ENCODE measurements at places on chromosomes 3 and 15.

DNA sequence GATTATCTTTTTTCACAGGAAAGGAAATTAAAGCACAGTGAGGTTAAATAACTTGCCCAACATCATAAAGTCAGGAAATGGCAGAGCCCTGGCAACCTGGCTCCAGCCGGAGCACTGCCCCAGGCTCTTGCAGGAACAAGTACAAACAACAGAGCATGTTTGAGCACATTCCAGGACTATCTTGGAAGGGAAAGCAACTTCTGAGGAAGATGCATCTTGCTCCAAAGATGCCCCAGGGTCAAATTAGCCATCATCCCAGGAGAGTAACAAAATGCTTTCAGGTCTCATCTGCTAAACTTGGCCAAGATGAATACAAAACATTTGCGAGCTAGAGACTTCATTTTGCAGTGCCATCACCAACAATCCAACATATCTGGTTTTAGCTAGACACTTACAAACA lies 162.4 kb upstream of the LRRN1 start:
- DNase-seq, result no peak

DNA sequence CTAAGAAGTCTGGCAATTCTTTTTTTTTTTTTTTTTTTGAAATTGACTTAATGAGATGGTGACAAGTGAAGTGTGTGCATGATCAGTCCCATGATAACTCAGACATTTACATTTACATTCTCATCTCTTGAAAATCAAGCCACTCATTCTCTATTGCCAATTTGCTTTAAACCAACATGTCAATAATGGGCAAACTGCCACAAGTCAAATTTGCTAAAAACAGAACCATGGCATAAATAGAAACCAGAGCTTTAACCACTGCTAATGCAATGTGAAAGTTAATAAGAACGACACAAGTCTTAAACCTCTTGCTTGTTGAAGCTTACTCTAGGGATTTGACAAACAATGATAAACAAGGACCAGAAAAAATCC lies 12.0 kb upstream of the COL8A1 start:
- no peak for DNase-seq

DNA sequence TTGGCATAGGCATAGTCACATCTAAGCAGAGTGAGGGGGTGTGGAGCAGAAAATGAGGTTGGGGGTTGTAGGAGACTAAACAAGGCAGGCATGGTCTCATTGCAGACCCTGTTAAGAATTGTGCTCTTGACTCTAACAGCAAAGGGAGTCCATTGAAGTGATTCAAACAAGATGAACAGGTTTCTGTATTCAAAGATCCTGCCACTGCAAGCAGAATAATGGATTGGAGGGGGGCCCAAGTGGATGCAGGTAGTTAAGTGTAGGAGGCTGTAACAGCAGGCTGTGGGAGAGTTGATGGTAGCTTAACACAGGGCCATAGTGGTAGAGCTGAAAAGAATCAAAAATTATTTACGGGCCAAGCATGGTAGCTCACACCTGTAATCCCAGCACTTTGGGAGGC lies 34.4 kb downstream of the CASR start:
- DNase-seq, result no peak

DNA sequence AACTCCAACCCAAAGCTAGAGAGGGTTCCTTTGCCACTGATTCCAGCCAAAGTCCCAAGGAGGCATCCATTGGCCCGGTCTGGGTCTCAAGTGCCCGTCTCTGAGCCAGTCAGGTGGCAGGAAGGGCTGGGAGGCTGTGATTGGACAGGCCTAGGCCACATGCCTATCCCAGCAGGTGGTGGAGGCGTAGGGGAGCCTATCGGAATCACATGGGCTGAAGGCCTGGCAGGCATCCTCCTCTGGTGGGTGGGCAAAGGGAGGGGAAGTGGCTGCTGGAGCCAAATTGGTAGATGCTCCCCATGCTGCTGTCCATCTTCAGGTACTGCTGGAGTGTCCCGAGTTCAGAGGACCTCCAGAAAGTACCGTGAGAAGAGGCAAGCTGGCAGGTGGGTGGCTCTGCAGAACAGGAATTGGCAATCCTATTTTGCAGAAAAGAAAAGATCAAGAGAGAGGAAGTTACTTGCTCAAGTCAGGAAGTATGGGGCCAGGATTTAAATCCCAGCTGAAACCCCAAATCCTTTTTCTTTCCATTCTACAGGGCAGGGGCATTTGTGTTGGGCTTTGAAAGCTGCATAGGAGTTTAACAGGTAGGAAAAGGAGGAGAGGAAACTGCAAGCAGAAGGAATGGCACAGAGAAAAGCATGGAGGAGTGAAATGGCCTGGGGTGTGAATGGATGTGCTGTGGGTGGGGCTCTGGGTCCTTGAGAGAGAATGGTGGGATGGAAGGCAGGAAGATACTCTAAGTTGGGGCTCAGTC lies 3.7 kb downstream of the CHST13 start:
- DNase-seq, result no peak

DNA sequence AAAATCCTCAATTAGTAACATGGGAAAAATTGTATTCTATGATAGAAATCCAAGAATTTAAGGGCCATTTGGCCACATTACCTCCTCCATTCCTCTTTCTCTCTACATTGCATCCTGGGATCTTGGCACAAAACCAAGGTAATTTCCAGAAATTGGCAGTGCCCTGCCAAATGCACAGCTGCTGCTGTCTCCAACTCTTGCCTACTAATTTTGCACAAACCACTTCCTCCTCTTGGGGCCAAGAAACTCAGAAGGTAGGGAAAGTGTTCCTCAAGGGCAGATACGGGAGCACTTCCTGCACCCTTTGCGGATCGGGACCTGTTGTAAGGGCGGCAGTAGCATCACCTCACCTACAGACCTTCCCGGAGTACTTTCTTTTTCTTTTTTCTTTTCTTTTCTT lies 57.8 kb downstream of the MAP3K13 start:
- DNase-seq, result no peak

Data from 8988T (cell line).